Stimulated activated CD8-positive, alpha-beta memory T cell treated with anti-CD3 and anti-CD28 coated beads, Interleukin-4, amount 100 ng/mL, for 1 hour (primary cell): ENCODE measurements at places on chromosomes 5 and 9.

DNA sequence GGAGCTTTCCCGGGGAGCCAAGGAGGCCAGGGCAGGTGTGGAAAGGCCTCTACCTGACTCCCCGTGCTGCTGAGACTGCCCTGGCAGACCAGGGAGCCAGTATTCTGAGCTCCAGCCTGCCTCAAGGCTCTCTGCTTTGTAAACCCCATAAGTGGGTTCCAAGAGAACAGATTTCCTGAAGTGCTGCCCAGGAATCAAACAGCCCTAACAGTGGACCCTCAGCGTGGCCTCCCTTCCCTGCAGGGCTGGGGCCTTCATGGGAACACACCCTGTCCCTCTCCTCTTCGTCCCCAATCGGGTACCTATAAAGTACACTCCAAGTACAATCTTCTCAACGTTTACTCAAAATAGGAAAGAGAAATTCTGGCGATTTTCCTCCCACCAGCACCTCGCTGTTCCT, 252.5 kb downstream of the FSTL4 start:
- no peak for DNase-seq

GRCh38 chr9:88651682-88652633, 117.0 kb downstream of the NXNL2 start:
- DNase-seq: no peak

DNA sequence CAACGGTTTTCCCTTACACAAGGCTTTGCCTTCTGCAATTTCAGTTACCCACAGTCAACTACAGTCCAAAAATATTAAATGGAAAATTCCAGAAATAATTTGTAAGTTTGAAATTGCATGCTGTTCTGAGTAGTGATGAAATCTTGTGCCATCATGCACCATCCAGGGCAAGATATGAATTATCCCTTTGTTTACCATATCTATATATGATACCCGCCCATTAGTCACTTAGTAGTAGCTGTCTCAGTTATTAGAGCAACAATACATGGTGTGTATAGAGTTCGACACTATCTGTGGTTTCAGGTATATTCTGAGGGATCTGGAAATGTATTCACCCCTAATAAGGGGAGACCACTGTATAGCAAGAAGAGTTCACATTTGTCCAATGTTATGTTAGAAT, 29.4 kb downstream of the ERBIN start:
- DNase-seq: no peak

DNA sequence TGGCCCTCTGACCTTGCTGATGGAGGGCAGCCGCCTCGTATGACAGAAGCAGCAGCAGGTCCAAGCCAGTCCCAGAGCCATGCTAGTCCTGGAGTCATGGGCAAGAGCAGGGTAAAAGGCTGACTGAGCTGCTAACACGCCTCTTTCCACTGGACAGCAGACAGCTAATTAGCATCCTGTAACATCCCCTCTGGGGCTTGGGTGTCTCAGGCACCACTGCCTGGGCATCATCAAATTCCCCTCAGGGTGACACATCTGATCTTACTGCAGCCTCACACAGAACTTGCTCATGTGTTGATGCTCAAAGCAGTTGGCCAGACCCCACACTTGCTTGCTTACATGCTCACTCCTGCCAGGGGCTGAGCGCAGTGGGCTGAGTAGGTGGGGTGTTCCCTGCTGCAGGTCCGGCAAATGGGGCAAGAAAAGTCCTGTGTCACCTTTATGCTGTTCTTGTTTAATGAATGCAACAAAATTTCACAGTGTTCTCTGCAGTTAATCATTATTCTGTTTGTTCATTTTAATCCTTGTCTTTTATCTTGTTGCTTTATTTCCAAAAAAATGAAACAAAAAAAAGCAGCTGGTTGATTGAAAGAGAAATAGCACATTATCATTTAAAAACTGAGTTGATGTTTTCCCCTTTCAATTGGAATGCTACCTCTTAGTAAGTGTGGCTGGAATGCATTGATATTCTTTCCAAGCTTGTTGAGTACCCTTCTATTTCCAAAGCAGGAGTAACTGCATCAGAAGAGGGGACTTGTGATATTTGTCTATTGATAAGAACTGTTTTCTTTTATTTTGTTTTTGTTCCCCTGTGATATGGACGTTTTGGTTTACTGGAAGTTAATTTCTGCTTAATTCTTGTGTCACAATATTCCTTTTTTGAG, 254.1 kb downstream of the CDH18 start:
- DNase-seq: no peak

DNA sequence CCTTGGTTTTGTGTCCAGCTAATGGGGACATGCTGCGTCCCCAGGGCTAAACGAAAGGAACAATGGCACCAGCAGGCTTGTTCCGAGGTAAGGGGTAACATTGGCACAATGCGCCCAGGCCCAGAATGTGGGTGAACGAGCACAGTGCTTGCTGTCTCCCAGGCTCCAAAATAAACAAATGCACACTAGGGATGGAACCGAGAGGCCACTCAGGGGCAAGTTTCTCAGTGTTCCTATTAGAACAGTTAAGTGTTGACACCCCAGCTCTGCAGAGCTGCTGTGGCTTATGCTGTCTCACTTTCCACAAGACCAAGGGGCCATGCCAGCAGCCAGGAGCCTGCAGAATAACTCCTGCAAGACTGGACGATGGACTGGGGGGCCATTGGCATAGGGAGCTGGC, 492.4 kb downstream of the GADD45G start:
- DNase-seq: no peak

GRCh38 chr9:18473652-18474279, at the start of gene ADAMTSL1:
Gene ADAMTSL1 (plus strand): TSS chr9:18474153. CDS start chr9:18474233, 80 bp downstream.
- DNase-seq: no peak

GRCh38 chr5:83567741-83568140, 96.2 kb downstream of the VCAN start:
- no peak for DNase-seq

DNA sequence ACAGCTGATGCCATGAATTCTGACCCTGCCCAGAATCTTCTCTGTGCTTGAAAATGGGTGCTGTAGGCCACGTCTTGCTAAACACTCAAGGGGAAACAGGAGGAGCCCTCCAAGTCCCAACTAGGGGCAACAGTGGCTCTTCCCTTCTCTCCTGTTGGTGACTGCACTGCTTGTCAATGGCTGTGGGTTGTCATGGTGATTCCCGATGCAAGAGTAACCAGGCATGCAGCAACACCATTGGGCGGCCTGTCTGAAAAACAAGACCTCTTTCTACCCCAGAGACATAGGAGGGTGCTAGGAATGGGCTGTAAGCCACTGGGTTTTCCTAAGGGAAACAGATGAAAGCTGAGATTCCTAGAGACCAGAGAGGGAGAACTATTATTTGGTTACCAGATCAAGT, 201.7 kb upstream of the PANK3 start:
- DNase-seq: no peak

- DNase-seq: no peak
These were observed 1.6 kb downstream of the CCNJL start for GRCh38 chr5:160310552-160311295.

DNA sequence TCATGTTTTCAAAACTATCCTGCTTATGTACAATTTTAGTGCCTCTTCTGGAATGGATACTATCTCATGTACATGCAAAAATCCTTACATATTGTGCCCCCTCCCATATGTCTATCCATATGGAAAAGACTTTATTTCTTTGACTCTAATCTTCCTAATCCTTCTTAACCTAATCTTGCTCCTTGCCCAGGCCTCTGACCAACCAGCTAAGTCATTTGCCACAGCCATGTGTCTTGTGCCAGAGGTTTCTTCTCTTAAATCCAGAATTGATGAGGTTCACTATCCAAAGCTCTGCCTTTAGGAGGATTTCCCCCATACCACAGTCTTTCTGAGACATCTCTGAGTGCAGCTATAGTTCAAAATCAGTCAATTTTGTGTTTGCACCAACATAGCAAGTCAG, 68.9 kb upstream of the RNF180 start:
- DNase-seq: no peak

GRCh38 chr5:150108711-150109514, 22.6 kb upstream of the CSF1R start:
- no peak for DNase-seq

- DNase-seq: no peak
These were observed 48.5 kb downstream of the PRRC2B start for GRCh38 chr9:131442351-131442750.

DNA sequence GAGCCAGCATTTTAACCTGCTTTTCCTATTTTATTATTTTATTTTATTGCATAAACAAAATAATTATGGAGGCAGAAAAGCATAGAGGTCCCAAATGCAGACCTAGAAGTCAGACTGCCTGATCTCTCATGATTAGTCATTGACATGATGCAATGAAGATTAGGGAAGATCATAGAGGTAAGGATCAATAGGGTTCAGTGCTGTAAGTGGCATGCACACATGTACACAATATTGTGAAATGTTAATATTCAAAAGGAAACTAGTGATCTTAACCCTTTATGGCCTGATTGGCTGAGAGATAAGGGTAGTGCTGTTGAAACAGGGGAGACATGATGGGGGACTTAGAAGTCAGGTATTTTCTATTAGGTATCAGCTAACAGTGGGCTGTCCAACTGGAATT, 1.1 kb upstream of the FRRS1L start:
- no peak for DNase-seq

- no peak for DNase-seq
These were observed 18.4 kb upstream of the SPINK4 start for GRCh38 chr9:33221568-33221884.
